BJ (cell line): ENCODE measurements at places on chromosomes 11 and 22. TPM values are rescaled to one million over a fixed set of nuclear protein-coding genes. Genes with fewer than 3 reads are reported as not detected.

DNA sequence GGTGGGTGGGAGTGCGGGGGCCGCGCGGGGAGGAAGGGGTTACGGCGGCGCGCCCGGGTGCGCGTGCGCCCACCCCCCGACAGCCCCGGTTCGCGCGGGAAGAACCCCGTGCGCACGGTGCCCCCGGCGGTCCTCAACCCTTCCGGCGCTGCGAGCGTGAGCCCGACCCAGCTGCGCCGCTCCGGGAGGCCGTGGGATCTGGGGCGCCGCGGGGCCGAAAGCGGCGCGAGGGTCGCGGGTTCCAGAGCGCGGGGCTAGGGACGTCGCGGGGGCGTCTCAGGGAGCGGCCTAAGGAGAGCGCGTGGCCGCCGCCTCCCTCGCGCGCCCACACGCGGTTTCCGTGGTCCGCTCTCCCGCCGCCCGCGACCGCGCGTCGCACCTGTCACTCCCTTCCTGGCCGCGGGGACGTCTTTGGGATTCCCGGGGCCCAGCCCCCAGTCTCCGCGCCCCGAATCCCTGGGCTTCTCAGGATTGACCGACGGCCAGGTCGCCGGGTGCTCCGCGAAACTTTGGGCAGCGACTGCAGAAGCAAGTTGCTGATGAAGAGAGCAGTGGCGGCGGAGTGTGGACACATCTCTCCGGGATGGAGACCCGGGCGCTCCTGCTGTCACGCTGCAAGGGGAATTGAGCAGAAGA, 582 bp downstream of the SREBF2 start:
- DNase-seq = no peak

DNA sequence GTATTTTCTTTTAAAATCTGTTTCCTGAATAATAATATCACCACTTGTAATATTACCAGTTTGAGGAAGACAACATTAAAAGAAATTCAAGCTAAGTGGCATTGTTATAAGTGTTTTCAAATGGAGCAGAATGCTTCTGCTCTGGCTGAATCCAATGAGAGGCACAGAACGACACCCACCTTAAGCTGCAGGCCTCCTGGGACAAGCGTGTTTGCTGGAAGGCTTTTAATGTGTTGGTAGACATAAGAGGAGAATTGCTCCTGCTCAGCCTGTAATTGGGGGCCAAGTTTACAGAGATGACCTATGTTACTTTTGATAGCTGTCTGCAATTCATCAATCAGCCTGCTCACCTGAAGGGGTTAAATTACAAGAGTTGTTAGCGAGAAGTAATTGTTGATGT, 242.2 kb downstream of the DCDC1 start:
- DNase-seq = no peak

- no peak for DNase-seq
Measured at GRCh38 chr11:120995184-120995583, 28.7 kb upstream of the TBCEL start.

DNA sequence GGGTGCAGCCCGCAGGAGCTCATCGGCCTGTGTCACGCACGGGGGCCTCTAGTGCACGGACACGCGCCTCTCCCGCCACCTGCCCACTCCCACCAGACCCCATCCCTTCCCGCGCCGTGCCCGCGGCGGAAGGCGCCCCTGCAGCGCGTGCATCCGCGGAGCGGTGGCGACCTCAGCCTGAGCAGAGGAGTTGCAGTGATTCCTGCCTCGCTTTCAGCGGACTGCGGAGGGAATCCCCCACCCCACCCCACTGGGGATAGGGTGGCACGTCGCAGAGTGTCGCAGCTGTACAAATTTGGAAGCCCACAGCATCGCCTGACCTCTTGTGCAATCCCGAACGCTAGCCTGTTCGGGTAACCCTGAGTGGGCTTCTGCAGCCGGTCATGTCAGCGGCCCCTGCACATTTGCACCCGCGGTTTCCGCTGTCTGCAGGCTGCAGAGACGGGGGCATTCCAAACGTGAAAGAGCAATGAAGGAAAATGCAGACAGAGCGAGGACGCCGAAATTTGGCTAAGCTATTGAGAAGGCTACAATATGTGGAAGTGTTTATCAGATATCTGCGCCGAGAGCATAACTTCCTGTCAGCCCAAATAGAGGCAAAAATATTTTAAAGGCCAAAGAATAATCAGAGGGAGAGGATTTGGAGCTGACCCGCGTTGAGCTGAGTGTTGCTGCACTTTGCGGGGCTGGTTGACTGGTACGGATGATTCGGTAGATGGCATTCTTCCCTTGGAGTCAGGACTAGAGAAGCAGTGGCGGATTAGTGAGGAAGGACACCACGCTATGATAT, 617 bp upstream of the ARHGAP20 start:
- no peak for DNase-seq

DNA sequence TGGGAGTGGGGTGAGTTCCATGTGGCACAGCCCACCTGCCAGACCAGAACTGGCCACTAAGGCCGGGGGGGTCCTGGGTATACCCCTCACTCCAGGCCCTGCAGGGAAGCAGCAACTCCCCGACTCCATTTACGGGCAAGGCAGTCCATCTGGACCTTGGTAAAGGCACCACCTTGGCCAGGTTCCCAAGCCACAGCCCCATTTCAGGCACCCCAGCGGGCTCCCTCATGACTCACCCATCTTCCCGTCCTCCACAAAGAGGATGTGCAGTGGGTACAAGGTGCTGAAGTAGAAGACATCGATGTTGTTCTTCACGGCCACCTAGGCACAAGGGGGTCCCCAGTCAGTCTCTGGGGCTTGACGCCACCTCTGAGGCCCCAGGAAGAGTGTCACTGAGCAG, 15.7 kb upstream of the RASL10A start:
- no peak for DNase-seq

DNA sequence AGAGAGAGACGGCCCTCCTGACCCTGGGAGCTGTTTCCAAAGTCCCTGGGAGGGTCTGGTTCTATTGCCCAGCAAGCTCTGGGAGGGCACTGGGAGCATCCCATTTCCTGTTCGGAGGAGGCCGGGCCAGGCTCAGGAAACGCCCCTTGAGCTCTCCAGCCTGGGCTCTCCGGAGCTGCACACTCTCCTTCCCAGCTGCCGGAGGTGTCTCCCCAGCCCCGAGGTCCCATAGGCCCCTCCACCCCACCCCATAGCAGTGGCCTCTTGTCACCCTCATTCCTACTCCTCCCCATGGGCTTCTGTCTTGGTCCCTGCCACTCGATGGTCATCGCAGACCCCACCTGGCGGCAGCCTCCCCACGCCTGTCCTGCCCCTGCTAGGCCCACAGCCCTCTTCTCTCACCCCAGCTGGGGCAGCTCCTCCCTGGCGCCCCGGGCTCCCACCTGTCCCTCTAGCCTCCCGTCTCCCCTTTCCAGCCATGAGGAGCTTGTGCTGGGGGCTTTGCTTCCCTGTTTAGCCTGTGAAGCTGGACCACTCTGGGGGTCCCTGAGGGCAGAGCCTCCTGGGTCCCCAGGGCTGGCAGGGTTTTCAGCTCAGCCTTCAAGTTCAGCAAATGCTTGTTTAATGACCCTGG, 2.8 kb downstream of the TSPAN32 start:
- DNase-seq = no peak

- no peak for DNase-seq
Measured at GRCh38 chr11:67304511-67305113, 1.3 kb downstream of the SSH3 start.

DNA sequence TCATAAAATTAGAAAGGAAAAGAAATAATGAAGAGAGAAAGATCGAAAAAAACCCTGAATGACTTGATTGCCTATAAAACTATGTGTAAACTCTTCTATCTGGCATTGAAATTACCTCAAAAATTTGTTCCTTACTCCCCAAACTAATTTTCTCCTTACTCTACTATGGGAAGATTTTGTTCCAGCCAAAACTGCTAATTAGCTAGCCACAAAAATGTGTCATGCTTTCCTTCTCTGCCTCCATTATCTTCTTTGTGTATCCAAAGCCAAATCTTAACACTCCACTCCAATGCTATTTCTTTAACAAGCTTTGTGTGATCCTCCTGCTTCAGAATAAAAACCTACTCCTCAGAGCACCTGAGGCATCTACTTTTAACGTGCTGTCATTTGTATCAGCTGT, 831.2 kb downstream of the METTL15 start:
- DNase-seq = no peak

DNA sequence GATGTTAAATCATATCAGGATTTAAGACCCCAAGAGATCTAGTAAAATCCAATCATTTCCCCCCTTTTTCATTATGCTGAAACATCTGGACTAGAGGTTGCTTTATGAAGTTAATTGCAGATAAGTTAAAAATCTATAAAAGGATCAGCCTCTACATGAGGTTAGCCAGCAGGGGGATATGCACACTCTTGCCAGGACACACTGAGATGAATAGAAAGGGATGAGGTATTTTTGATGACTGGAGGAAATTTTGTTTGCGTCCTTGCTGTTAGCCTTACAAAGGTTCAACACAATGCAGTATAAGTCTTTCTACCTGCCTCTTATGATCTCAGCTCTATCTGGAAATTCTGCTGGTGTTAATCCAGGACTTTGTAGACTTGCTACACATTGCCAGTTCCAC, 1034.3 kb downstream of the LRRC4C start:
- DNase-seq = no peak

DNA sequence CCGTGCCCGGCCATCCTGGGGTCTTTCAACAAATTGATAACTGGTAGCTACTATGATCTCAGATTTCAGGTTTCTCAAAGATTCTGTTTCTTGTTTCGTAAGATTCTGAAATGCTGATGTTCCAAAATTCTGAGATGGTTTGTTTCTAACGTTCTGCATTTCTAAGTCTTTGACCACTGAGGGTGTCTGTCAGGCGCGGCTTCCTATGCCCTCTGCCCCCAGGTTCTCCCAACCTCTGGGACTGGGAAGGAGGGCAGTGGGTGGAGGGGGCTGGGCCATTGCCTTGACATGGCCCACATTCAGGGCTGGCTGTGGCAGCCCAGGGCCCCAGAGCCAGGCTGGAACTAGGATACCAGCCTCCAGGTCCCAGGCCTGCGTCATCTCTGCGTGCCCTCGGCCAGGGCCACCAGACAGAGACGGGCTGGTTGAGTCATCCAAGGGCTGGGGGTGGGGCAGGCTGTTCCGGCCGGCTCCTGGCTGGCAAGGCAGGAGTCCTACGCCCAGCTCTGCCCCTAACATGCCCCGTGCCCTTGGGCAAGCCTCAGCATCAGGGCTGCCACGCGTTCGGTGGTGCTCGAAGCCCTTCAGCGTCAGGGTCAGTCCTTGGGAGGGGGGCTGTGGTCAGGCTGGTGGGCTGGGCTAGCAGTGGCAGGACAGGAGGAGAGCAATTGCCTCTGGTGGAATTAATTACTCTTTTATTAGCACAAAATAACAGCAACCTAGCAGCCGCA, 5.2 kb downstream of the TMEM134 start:
- DNase-seq = no peak

DNA sequence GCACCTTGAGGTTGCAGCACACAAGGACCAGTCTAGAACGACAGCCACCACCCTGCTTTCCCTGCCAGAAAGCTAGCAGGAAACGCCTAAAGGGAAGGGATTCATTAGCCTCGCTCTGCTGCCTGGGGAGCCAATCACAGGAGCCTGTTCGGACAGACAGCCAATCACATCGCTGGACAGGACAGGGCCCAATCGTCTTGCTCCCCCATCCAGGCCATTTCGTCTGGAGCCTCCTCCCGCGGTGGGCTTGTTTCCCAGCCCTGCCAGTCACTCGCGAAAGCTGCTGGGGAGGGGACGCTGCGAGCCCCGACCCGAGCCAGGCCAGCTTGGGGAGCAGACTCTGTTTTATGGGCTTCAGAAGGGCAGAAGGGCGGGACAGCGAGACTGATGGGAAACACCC, 79.8 kb upstream of the NCAM1 start:
- DNase-seq = no peak

DNA sequence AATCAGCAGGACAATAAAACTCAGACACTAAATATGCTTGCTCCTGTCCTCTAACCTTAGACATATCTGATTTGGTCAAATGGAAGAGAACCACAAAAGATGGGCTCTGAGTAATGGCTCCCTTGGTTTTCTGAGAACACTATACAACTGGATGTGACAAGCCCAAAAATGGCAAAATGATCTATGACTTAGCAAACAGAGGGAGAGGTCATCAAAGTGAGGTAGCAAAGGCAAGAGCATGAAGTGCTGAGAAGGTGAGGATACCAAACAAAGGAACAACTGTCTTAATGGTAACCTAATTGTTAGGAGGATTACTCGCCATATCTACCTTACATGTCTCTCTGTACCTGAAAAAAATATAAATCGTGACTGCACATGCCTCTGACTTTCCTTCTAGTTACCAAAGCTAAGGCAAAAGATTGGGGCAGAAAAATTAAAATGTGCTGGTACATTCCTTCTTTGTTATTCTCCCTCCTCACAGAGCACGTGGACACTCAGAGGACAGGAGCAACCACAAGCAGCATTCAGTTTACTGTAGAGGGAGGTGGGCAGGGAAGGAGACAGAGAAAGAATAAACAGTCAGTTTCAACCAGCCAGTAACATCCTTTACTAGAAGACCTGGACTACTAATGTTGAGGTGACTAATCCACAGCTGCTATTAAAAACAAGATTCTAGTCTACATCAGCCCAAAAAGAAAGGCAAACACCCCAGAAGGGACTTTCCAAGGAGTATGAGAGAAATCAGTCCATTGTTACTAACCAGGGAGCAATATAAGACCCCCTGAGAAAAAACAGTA, 88.8 kb downstream of the AMBRA1 start:
- no peak for DNase-seq

DNA sequence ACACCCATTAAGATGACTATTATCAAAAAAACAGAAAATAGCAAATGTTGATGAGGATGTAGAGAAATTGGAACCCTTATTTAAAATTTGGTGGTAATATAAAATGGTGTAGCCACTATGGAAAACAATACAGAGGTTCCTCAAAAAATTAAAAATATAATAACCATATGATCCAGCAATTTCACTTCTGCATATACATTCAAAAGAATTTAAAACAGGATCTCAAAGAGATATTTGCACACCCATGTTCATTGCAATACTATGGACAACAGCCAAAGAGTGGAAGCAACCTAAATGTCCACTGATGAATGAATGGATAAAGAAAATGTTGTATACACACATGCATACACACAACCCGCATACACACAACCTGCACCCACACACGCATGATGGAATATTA, 102.2 kb downstream of the FAM168A start:
- no peak for DNase-seq

Gene RAG2
- polyA plus RNA-seq = not detected in 2 replicates

Gene OR5B21
- not detected in 2 replicates for polyA plus RNA-seq

Gene INS
- not detected in 2 replicates for polyA plus RNA-seq

Gene GDPD4
- polyA plus RNA-seq = not detected in 2 replicates

Gene MYRF
- polyA plus RNA-seq = 0.33 and 0.45 TPM in 2 replicates

Gene VPREB3
- polyA plus RNA-seq = 0.21 TPM in 1 of 2 replicates, not detected in the other

Gene TSPAN18
- polyA plus RNA-seq = 0.20 and 0.55 TPM in 2 replicates

Gene SLC17A6
- not detected in 2 replicates for polyA plus RNA-seq
